ENCODE measurements at places on chromosomes 5 and 9.

- DNase-seq, result no peak
These were observed 60.1 kb downstream of the FAM174A start for GRCh38 chr5:100595152-100595811.

- DNase-seq, result no peak
These were observed 21.8 kb upstream of the RNF145 start for GRCh38 chr5:159231167-159231566.

DNA sequence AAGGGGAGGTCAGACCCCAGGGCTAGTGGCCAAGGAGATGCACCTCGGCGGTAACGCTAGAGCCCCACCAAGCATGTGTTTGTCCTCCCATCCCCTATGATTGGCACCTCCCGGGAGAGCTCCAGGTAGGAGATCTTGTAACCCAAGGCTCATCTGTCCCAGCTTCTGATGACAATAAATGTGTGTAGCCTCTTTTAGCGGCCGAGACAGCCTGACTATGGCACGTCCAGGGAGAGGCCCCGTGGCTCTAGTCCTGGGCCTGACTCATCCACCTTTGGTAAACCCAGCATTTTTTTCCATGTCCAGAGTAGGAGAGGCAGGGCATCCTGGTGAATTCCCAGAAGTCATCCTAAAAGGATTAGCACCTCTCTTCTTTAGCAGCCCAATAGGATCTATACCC lies 39.2 kb downstream of the IRF1 start:
- no peak for DNase-seq

GRCh38 chr5:60535198-60535597 lies 164.8 kb downstream of the DEPDC1B start:
- DNase-seq, result no peak

- no peak for DNase-seq
These were observed 90.0 kb downstream of the MCTP1 start for GRCh38 chr5:95194856-95195255.

GRCh38 chr5:58201922-58202648 lies 257.8 kb downstream of the PLK2 start:
- DNase-seq, result no peak

DNA sequence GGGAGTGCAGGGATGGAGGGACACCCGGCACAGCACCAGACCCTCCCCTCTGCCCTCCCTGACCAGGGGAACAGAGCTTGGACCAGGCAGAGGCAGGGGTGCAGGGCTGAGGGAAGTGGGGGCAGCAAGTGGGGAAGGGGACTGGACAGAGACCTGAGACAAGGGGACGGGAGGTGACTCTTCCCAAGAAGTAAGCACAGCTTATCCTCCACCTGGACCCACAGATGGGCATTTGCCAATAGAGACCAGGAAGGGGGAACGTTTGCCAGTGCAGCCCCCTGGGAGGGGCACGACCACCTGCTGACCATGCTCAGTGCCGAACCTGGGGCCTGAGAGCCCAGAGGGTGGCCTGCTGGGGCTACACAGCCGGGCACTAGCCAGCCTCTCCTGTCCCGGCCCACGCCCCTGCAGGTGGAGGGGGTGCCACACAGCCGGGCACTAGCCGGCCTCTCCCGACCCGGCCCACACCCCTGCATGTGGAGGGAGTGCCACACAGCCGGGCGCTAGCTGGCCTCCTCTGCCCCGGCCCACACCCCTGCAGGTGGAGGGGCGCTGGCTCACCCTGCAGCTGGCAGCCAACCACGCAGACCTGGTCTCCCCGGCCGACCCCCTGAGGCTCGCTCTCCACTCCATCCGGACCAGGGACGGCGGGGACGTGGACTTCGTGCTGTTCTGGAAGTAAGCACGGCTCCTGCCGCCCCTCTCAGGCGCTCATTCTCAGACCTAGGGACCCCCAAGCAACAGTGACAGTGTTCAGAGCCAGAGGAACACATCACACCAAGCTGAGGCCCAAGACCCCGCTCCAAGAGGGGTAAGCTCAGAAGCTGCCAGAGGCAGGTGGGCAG lies 24.3 kb downstream of the GLT6D1 start:
- no peak for DNase-seq

- no peak for DNase-seq
These were observed 218.2 kb downstream of the ARHGEF28 start for GRCh38 chr5:73844165-73844564.

- DNase-seq, result peak; percentile 85
These were observed at the start of gene GPSM1 for GRCh38 chr9:136327304-136327974. TSS of gene GPSM1 (plus strand) at chr9:136327539. CDS start at chr9:136327696, 157 bp downstream.

GRCh38 chr9:80094176-80094771 lies 522.5 kb downstream of the TLE4 start:
- no peak for DNase-seq

GRCh38 chr9:125233678-125234077 lies 7.5 kb downstream of the HSPA5 start:
- peak; percentile 36 for DNase-seq

GRCh38 chr9:24516463-24516862 lies 29.2 kb downstream of the IZUMO3 start:
- DNase-seq, result no peak

DNA sequence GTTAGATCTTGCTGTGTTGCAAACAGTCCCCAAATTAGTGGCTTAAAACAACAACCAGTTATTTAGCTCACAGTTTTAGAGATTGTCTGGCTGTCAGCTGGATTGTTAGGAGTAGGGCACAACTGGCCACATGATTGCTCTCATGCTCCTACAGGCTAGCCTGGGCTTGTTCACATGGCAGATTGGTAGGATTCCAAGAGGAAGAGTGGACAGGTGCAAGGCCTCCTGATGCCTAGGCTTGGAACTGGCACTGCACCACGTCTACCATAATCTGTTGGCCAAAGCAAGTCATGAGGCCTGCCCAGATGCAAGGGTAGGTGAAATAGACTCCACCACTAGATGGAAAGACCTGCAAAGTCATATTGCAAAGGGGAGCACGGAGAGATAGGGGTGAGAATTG lies 76.4 kb downstream of the ACER2 start:
- no peak for DNase-seq

GRCh38 chr5:2291146-2291840 lies 408.6 kb upstream of the IRX4 start:
- DNase-seq, result no peak

GRCh38 chr5:164818445-164818844 lies 1313.0 kb downstream of the MAT2B start:
- DNase-seq, result no peak

DNA sequence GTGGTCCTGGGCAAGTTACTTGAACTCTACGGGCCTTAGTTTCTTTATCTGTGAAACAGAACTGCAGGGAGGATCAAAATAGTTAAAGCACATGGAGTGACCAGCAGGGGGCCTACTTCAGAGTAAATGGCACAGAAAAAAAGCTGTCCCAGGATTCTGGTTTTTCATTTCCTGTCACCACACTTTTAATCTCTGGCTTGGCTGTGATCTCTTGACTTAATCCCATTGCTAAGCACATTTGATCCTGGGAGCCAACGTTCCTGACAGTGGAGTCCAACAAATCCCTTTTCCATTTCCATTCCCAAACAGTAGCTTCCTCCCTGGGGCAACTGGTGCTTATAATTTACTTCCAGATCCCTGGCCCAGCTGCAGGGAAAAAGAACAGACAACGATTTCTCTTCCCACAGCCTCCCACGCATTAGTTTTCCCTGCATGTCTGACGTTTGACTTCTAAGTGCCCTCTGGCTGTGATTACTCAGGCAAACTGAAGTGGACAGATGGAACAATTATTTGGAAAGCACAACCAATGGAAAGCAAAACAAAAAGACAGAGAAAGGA lies 136.5 kb upstream of the STK32A start:
- no peak for DNase-seq

DNA sequence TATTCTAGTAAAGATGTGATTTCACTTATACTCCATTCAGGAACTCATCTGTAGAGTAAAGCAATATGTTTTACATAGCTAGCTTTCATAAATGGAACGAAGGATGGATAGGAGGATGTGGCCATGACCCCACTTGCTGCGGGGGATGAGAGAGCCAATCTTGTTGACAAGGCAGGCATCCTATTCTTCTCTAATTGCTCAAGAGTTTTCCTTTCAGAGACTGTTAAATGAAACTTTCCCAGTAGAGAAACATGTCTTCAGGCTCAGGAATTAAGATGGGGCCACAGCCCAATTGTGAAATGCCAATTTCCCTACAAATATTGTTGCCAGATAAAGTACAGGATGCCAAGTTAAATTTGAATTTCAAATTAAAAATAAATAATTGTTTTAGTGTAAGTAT lies 196.2 kb upstream of the TUT7 start:
- no peak for DNase-seq

GRCh38 chr5:68711293-68712200 lies 382.3 kb upstream of the SLC30A5 start:
- DNase-seq, result no peak

DNA sequence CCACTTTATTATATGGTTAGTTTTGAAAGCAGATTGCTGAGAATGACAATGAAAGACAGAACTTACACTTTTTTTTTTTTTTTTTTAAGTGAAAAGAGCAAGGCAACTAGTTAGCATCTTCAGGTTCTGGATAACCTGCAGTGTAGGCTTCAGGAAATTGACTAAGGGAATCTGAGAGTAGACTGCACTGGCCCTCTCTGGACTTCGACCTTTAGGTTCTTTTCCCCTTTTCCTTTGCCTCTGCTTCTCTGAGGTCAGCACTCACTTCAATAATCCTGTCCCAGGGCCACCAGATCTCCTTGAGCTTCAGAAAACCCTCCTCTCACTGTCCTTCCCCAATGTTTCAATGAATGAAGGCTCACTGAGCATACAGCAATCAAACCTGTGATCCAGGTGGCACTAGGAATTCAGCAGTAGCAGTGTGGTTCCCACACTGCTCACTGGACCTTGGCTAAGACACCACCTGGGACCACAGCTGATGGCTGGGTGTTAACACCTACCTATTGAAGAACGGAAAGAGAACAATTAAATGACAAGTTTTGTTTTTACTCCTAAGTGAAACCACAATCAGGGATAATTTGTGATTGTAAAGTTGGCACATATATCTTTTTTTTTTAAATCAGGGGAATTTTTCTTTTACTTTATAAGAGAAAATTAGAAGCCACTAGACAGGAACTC lies 85.8 kb upstream of the IL6ST start:
- no peak for DNase-seq

GRCh38 chr5:141940695-141941271 lies 17.1 kb downstream of the DELE1 start:
- no peak for DNase-seq

DNA sequence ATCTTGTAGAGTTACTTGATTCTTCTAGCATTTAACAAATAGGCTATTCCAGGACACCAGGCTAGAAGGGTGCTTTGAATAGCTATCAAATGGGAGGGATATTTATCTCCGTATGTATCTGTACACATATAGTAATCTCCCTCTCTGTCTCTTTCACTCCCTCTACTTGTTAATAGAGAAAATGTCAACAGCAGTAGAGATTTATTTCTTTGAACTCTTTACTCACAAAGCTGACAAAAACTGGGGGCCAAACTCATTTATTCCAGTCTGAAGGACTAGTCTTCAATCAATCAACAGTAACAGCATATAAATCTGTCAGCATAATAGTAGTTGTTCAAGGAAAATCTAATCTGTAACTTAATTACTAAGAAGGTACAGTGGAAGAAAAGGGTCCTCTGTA lies 78.2 kb upstream of the FER start:
- no peak for DNase-seq

DNA sequence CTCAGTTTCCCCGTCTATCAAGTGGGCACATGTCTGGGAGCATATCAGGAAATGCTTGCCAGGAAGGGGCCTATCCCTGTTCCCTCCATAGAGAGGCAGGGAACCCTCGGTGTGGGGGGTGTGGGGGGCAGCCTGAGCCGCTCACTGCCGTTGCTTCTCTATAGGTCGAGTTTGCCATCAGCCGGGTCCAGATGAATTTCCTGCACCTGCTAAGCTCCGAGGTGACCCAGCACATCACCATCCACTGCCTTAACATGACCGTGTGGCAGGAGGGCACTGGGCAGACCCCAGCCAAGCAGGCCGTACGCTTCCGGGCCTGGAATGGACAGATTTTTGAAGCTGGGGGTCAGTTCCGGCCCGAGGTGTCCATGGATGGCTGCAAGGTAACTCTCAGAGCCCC lies 13.8 kb upstream of the ORM1 start:
- peak; percentile 2 for DNase-seq

DNA sequence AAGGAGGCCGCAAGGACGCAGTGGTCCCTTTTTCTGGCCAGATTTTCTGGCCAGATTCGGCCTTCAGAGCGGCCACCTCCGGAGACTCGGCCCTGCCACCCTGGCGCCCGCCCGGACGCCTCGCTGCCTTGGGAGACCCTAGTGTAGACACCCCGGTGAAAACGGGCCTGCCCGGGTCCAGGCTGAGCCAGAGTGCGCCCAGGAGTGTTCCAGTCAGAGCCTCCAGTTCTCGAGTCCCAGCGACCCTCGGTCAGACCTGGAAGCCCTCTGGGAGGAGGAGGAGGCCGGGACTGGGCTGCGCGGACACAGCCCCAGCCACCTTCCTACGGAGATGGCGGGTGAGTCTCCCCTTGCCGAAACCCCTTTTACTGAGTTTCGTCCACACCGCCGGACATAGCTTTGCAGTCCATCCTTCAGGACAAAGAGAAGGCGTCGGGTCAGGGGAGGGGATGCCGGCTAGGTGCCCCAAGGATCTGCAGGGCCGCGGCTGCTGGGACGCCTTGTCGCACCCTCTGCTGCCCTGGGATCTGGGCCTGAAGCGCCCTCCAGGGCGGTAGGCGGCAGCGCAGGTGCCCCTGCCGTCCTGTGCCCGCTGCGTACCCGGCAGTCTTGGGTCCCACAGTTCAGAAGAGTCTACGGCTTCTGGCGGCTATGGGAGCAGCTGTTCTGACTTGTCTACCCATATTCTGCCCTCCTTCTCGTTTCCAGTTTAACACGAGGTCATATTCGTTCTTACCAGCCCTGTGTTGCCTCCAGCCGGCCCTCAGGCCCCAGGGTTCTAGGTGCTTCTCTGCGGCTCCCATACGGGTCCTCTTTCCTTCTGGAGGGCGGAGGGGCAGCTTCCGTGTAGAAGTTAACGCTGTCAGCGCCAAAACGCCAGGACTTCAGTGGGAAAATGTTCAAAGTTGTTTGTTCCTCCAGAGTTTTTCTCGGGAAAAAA lies 1771.7 kb upstream of the CDH9 start:
- no peak for DNase-seq

DNA sequence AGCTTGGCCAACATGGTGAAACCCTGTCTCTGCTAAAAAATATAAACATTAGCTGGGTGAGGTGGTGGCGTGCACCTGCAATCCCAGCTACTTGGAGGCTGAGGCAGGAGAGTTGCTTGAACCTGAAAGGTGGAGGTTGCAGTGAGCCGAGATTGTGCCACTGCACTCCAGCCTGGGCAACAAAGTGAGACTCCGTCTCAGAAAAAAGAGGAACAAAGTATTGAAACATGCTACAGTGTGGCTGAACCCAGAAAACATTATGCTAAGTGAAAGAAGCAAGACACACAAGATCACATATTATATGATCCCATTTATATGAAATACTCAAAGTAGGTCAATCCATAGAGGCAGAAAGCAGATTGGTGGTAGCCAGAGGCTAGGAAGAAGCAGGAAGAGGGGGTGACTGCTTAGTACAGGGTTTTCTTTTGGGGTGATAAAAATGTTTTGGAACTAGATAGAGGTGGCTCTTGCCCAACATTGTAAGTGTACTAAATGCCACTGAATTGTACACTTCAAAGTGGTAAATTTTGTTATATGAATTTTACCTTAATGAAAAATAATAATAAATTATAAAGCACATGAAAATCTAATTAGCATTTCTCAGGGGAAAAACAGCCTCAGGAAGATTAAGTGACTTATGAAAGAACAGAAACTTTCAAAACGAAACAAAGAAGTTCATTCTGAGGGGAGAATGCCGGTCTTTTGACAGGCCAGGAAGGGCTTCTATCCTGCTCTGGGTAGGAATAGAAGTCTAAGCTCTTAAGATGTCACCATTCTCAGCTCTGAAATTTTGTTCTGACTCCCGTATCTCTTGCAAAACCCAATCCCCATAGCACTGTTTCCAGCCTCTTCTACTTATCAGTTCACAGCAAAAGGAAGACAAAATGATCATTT lies 161.1 kb upstream of the TBCA start:
- DNase-seq, result no peak
